ENCODE measurements at places on chromosomes 7 and 10. TPM values are rescaled to one million over a fixed set of nuclear protein-coding genes. Genes with fewer than 3 reads are reported as not detected.

The GTF2IRD2 gene
- 17.7 TPM for total RNA-seq

GRCh38 chr7:23893176-23893941 is 183.3 kb downstream of the STK31 start:
- H3K27ac ChIP-seq: no peak overlapping the region
- peaks cover 39% of the 10 kb centered on the region for H3K27me3 ChIP-seq
- H3K4me3 ChIP-seq: peak overlapping the region; percentile 3
- peaks cover 28% of the 10 kb centered on the region for H3K4me1 ChIP-seq
- DNase-seq: no peak

The MSMB gene
- not detected for total RNA-seq

The PTPRZ1 gene
- not detected for total RNA-seq

GRCh38 chr10:70324339-70324861 is 40.6 kb upstream of the NPFFR1 start:
- H3K4me1 ChIP-seq: peaks cover 36% of the 10 kb centered on the region
- peak; percentile 55 for DNase-seq

The DHTKD1 gene
- 19.2 TPM for total RNA-seq

The SORBS1 gene
- 0.72 TPM for total RNA-seq

DNA sequence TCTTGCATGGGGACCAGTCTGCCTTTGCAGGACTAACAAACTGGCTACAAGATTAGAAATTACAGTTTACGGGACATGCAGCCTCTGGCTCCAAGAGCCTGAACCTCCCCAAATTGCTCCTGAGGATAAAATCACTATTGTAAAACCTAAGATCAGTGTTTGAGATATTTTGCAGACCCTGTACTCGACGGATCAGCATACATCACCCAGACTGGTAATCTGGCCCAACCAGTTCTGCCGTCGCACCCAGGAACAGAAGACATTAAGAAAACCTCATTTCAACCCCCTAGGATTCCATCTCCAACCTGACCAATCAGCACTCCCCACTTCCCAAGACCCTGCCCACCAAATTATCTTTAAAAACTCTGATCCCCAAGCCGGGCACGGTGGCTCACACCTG is 27.1 kb upstream of the DNMBP start:
- peaks cover 17% of the 10 kb centered on the region for H3K27me3 ChIP-seq
- no peak for DNase-seq
- H3K4me1 ChIP-seq: no peaks in the 10 kb centered on the region

DNA sequence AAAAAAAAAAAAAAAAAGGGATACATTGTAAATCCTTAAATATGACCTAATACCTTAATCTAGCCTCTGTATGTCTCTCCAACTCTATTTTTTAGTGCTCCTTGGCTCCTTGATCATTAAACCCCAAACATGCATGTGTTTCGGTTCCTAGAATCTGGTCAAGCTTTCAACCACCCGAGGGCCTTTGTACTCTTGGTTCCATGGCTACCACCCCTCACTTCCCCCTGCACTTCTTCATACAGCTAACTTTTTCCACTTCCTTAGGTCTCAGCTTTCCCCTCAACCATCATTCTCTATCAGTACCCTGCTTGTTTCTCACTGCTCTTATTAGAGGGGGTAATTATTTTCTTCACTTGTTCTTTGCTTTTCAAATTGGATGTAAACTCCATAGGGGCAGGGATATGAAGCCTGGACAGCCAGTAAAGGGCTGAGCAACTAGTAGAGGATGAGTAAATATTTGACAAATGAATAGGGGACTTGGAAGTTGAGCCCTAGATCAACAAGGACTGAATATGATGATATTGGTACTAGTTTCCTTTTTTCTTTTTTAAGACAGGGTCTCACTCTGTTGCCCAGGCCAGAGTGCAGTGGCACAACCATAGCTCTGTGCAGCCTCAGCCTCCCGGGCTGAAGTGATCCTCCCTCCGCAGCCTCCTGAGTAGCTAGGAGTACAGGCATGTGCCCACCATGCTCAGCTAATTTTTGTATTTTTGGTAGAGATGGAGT is 4.3 kb upstream of the GDI2 start:
- no peaks in the 10 kb centered on the region for H3K27me3 ChIP-seq
- DNase-seq: no peak
- peaks cover 31% of the 10 kb centered on the region for H3K4me1 ChIP-seq
- peak overlapping the region; percentile 59 for H3K4me3 ChIP-seq

DNA sequence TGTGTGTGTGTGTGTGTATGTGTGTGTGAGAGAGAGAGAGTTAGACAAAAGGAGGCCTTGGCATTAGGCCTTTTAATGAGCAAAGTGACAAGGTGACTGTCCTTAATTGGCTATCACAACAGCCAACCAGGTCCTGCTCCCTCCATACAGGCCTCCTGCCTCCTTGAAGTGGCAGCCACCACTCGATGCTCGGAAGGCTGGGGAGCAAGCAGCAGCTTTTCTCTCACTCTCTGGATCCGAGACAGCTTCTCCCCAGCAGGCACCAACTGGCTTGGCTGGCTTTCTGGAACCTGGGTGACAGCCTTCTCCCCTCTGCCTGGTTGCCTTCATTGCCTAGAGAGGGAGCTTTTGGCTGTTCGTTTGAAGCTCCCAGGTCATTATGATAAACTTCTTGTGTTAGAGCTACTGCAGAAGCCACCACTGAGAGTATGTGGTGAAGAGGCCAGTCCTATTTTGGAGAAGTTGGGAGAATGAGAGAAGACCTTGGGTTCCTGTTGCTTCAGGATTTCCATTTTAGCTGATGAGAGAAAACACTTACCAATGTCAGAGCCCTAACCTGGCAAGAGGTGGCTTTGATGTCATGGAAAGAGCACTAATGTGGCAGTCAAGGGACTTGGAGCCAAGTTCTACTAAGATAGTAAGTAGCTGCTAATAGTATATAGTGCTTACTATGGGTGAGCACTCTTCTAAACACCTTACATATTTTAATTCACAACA is 37.6 kb downstream of the RPS24 start:
- H3K36me3 ChIP-seq: no peaks in the 10 kb centered on the region
- H3K4me3 ChIP-seq: no peak overlapping the region
- peaks cover 3% of the 10 kb centered on the region for H3K27me3 ChIP-seq
- DNase-seq: no peak
- H3K27ac ChIP-seq: no peak overlapping the region

GRCh38 chr7:99766484-99767099 is 17.4 kb downstream of the CYP3A4 start:
- no peak overlapping the region for H3K27ac ChIP-seq
- no peak for DNase-seq
- no peak overlapping the region for H3K4me3 ChIP-seq
- peaks cover 11% of the 10 kb centered on the region for H3K4me1 ChIP-seq

The UBTD1 gene
- 1.4 TPM for total RNA-seq

DNA sequence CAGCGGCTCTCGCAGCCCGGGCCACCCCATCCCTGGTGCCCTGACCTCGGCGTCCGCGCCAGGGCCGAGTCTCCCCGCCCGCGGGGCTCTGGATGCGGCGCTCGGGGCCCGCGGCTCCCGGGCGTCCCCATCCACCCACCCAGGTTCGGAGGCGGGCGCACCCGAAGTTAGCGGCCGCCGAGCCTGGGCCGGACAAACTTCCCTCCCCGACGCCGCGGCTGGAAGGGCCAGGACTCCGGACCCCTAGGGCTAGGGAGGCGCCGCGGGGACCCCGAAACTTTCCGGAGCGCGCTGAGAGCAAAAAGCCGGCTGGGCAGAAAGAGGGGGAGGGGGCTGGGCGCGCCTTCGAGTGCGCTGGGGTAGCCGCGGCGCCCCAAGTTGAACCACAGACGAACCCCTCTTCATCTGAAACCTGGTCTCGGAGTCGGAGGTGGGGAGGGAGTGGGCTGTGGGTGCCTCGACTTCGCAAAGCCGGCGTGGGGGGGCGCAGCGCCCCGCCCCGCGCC is 3.7 kb upstream of the ELFN1 start:
- DNase-seq: peak; percentile 43
- no peaks in the 10 kb centered on the region for H3K36me3 ChIP-seq
- H3K4me1 ChIP-seq: peaks cover 3% of the 10 kb centered on the region
- no peak overlapping the region for H3K4me3 ChIP-seq

The RHOBTB1 gene
- not detected for total RNA-seq

GRCh38 chr7:87218796-87219544 is 562 bp downstream of the TMEM243 start:
- peak overlapping the region; percentile 98 for H3K4me3 ChIP-seq
- peaks cover 30% of the 10 kb centered on the region for H3K4me1 ChIP-seq
- H3K27ac ChIP-seq: peak overlapping the region; percentile 99
- DNase-seq: no peak
- peaks cover 6% of the 10 kb centered on the region for H3K27me3 ChIP-seq
- H3K36me3 ChIP-seq: peaks cover 12% of the 10 kb centered on the region

The BRI3 gene
- total RNA-seq: 53.6 TPM

DNA sequence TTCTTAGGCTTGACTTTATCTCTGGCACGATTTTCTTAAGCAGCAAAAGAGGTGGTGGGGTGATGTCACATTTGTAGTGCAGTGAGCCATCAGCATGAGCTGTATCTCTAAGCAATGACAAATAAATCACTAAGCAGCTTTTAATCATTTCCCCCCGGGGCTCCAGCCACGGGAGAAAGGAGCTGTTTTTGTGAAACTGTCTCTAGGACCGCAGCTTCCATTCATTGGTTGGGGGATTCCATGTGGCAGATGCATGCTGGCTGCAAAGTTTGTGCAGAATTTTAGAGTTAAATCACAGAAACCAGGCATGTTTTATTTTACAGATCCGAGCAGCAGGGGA is 464 bp downstream of the KIAA1217 start:
- peaks cover 11% of the 10 kb centered on the region for H3K4me1 ChIP-seq
- DNase-seq: no peak
- peak overlapping the region; percentile 73 for H3K4me3 ChIP-seq
- H3K27ac ChIP-seq: no peak overlapping the region
- no peaks in the 10 kb centered on the region for H3K36me3 ChIP-seq

DNA sequence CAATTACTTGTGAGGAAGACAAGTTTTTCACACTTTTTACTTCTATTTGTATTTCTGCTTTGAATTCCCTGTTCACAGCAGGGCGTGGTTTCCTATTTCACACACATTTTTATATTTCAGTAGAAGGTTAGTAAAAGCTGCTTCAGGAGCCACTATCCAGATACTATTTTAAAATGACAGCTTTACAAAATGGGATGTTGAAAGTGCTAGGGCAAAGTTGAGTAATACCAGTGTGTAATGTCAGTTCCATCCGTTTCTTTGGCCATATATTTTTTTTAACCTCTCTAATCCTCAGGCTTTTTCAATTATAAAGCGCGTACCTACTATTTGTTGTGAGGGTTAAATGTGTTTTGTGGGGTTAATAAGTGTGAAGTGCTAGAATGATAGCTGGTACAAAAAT is 276.6 kb downstream of the GPR158 start:
- DNase-seq: no peak
- H3K27ac ChIP-seq: no peak overlapping the region
- H3K4me1 ChIP-seq: no peaks in the 10 kb centered on the region
- no peaks in the 10 kb centered on the region for H3K36me3 ChIP-seq
- H3K27me3 ChIP-seq: no peaks in the 10 kb centered on the region
- no peak overlapping the region for H3K4me3 ChIP-seq

DNA sequence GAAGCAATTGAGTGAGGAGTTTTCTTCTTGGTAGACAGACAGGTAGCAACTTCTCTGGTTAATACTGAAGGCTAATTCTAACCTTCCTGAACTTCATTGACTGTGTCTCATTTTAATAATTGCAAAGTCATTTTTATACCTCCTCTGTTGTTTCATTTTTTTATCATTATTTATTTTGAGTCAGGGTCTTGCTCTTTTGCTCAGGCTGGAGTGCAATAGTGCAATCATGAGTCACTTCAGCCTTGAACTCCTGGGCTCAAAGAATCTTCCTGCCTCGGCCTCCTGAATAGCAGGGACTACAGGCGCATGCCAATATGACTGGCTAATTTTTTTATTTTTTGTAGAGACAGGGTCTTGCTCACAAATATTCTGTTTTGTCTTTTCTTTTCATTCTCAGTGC is 45.4 kb downstream of the APBB1IP start:
- peaks cover 20% of the 10 kb centered on the region for H3K36me3 ChIP-seq
- H3K27me3 ChIP-seq: no peaks in the 10 kb centered on the region
- H3K4me1 ChIP-seq: peaks cover 64% of the 10 kb centered on the region
- DNase-seq: no peak
- peak overlapping the region; percentile 94 for H3K27ac ChIP-seq

The CUBN gene
- 3.7 TPM for total RNA-seq

The BHLHA15 gene
- total RNA-seq: not detected

The KLHDC10 gene
- 15.7 TPM for total RNA-seq

- no peak for DNase-seq
- H3K4me3 ChIP-seq: no peak overlapping the region
- H3K27me3 ChIP-seq: no peaks in the 10 kb centered on the region
- no peak overlapping the region for H3K27ac ChIP-seq
- peaks cover 2% of the 10 kb centered on the region for H3K36me3 ChIP-seq
- H3K4me1 ChIP-seq: no peaks in the 10 kb centered on the region
These were observed 70.6 kb downstream of the MCMBP start for GRCh38 chr10:119801998-119802538.

The SLC26A3 gene
- total RNA-seq: not detected

The TMEM184A gene
- not detected for total RNA-seq

DNA sequence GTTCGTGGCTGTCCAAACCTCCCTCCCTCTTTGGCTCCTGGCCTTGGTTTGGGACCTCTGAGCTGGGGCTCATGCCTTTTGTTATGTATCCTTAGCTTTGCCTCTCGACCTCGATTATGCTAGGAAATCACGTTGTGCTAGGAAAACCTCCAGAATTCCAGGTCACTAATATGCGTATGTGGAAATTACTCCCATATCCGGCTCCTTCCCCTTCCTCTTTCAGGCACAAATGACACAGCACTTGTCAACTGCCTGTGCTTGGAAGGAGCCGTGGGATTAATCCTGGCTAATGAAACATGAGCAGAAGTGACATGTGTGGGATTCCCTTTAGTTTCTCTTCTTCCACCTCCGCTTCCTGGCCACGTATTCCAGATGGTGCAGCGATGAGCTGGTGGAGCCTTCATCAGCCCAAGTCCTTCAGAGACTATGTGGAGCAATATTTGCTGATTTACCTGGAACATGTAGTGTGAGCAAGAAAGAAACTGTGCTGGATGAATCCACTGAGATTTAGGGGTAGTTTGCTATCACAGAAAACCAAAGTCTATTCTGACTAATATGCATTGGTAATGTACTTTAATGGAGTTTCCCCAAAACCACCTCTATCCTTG is 149.2 kb downstream of the REEP3 start:
- peaks cover 1% of the 10 kb centered on the region for H3K4me1 ChIP-seq
- H3K27ac ChIP-seq: no peak overlapping the region
- peaks cover 13% of the 10 kb centered on the region for H3K27me3 ChIP-seq

DNA sequence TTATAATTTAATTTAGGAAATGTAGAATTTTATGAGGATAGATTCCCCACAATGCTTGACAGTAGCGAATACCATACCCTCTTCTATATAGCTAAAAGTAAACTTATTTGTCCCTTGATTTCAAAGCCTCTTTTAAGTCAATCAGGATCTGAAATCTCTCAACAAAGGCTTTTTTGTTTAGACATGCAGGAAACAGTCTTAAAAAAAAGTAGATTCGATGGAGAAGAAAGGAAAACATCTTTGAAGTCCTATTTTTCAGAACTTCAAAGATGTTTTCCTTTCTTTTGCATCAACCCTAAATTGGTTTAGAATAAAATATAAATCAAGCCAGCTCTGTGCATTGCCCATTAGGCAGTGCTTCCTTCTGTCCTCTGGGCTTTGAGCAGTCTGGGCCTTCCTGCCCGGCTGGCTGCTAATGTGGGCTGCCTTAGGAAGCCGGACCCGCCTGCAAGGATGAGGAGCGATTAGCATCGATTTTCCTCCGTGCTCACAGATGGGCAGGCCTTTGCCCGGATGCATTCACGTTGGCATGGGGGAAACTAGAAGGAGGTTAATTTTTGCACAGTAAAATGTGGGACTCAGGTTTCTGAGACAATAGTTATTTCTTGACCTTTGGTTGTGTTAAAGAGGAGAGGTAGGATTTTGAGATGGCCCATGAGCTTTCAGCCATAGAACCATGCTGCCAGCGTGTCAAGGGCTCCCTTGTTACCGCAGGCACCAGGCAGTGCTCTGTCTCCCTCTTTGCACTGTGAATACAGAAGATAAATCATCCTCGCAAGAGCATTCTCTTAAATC is 15.5 kb downstream of the MSRB2 start:
- no peak overlapping the region for H3K4me3 ChIP-seq
- no peak overlapping the region for H3K27ac ChIP-seq
- H3K27me3 ChIP-seq: no peaks in the 10 kb centered on the region
- no peaks in the 10 kb centered on the region for H3K4me1 ChIP-seq
- DNase-seq: no peak

Data from activated naive CD8-positive, alpha-beta T cell treated with anti-CD3 and anti-CD28 coated beads, Interleukin-2, amount 10 ng/mL, durations not matched to agents 7 days and 5 days (primary cell).